Esophagus squamous epithelium (tissue), 5 donors: ENCODE measurements at places on chromosomes 12 and 14. TPM values are rescaled to one million over a fixed set of nuclear protein-coding genes. Genes with fewer than 3 reads are reported as not detected.

Gene TSPAN8
- total RNA-seq, result not detected

Gene PIANP
- 0.19 TPM for total RNA-seq

Gene KRT71
- total RNA-seq, result not detected

Gene STAB2
- total RNA-seq, result not detected

Gene KLRK1
- 1.9 TPM for total RNA-seq

Gene ACSS3
- 1.4 TPM for total RNA-seq

Gene SLC38A4
- 1.9 TPM for total RNA-seq

Gene NANOG
- not detected for total RNA-seq

Gene SPX
- total RNA-seq, result not detected

Gene CLEC12A
- 0.64 TPM for total RNA-seq

DNA sequence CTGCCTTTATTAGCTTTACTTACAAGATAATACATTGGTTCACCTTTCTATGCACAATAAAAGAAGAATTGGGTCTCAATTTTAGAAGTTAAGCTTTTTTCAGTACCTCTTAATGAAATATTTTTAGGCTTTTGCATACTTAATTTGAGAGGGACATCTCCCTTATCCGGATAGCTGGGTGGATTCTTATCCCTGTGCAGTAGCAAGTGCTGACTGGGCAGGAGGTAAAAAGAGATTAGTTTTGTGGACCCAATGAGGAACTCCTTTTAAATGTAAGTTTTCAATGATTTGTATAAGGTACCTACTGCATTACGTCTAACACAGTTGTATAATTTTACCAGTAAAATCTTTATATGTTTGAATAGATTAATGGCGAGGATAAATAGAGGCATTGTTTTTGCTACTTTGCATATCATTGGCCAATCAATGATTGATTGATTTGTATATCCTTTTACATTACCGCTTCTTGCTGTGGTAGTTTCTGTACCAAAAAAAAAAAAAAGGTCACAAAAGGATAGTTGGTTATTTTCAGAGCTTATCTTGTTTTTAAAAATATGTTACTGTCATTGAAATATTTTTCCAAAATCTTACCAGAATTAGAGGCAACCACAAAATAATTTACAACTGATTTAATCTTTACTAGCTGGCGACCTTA, 2.2 kb downstream of the CPSF6 start:
- DNase-seq, result no peak

GRCh38 chr12:80936642-80937390, 918 bp downstream of the LIN7A start:
- DNase-seq, result no peak

DNA sequence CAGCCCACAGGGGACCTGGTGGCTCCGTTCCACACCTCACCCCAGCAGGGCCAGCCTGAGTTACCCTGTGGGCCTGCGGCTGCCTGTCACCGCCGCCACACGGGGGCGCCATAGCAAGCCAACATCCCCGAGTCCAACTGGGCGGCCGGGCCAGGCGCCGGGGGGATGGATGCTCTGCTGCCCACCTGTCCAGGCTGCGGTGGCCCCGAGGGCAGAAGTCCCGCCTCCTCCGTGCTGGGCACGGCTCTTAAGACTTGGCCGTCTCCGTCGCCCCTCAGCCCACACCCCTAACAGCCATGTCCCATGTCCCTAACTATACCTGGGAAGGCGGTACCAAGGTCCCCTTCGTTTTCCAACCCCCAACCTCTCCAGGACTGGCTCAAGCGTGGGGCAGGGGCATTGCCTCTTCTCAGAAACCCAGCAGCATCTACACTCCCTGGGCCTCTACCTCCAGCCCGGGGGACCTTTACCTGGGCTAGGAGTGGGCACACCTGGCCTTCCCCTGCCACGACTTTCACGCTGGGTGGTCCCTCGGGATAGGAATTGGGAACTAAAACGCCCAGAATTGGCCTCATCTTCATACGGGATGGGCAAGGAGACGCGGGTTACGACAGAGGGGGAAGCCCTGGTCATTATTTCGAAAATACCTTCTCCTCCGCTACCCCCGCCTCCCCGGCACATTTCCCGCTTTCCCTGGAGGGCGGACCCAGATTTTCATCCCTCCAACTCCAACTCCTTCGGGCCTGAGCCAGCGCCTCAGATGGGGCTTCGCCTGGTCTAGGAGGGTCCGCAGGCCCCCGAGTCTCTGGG, 1.1 kb upstream of the CYP46A1 start:
- no peak for DNase-seq

- DNase-seq, result no peak
Observed at GRCh38 chr12:56928262-56928661, 5.9 kb downstream of the SDR9C7 start.

- no peak for DNase-seq
Observed at GRCh38 chr12:88553941-88554658, 26.2 kb downstream of the KITLG start.

GRCh38 chr14:64569138-64569631, 19.4 kb downstream of the PPP1R36 start:
- DNase-seq, result no peak

DNA sequence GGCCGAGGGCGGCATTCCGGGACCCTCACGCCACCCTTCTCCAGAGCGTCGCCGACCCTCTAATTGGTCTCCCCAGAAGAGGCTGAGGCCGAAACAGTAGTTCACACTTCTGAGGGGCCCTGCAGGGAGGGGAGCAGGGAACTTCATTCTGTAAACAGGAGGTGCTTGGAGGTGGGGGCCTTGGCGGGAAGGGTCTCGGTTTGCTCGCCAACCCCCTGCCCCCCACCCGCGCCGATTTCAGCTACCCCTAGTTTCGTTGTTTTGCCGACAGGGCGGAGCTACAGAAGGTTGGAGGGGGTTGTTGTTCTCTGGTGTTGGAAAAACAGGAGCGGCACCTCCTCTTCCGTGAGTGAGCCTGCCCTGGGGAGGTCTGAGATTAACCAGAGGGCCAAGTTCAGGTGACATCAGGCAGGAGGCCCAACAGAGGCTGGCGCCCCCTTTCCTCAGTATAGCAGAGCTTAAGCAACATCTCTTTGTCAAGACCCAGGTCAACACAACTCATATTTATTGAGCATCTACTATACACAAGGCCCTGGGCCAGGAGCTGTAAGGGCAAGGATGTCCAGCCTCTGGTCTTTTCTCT, 682 bp downstream of the ERBB3 start:
- no peak for DNase-seq

DNA sequence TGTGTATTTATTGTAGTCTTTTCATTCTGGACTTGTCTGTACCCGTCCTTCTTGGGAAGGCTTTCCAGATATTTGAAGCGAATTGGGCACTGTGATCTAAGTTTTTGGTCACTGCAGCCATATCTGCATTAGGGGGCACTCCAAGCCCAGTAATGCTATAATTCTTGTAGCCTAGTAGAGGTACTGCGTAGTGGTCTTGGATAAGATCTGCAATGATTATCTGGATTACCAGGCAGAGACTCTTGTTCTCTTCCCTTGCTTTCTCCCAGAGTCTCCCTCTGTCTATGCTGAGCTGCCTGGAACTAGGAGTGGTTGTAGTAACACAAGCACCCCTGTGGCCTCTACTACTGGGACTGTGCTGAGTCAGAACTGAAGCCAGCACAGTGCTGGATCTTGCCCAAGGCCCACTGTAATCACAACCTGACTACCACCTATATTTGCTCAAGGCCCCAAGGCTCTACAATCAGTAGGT, 30.0 kb downstream of the SLC38A2 start:
- DNase-seq, result no peak

GRCh38 chr12:129704232-129704830, 199.5 kb downstream of the TMEM132D start:
- DNase-seq, result no peak

- DNase-seq, result no peak
Observed at GRCh38 chr14:98022541-98023520, 1225.6 kb downstream of the VRK1 start.

GRCh38 chr12:120741476-120742421, 16.1 kb downstream of the ACADS start:
- no peak for DNase-seq

- DNase-seq, result no peak
Observed at GRCh38 chr12:15472036-15472435, 149.7 kb downstream of the PTPRO start.

DNA sequence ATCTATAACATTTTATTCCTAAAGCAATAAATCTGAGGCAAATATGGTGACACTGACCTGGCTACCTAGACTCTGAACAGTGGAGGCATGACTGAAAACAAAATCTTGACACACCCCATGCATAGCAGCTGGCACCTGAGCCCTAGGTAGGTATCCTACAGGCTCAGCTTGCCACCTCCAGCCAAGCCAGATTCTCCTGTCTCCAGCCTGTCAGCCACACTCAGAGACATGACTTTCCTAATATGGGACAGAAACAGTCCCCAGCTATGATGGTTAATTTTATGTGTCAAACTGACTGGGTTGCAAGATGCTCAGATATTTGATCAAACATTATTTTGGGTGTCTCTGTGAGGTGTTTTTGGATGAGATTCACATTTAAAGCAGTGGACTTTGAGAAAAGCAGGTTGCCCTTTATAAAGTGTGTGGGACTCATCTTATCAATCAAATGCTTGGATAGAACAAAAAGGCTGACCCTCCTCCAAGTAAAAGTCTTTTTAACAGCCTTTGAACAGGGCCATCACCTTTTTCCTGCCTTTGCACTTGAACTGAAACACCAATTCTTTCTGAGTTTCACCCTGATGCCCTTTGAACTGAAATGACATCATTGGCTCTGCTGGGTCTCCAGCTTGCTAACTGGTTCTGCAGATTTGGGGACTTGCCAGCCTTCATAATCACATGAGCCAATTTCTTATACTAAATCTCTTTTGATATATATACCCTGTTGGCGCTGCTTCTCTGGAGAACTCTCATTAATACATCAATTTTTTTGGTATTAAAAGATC, 125.4 kb downstream of the LLPH start:
- DNase-seq, result no peak

- no peak for DNase-seq
Observed at GRCh38 chr14:71594821-71595220, 337.4 kb upstream of the RGS6 start.
